Amniotic stem cell (primary cell): ENCODE measurements at places on chromosomes 6 and 20.

GRCh38 chr6:56004426-56004825 lies 129.0 kb upstream of the BMP5 start:
- no peak for DNase-seq

DNA sequence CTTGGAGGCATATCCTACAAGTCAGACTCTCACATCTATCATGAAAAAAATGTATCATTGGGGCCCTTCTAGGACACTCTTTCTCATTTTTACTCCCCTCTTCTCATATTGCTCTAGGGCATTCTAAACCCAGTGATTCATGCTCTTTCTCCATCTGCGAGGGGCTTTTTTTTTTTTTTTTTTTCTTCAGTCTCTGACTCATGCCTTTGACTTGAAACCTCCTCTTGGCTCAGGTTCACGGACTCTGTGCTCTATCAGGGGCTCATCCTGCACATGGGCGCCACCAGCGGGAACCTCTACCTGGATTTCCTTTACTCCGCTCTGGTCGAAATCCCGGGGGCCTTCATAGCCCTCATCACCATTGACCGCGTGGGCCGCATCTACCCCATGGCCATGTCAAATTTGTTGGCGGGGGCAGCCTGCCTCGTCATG lies 17.8 kb downstream of the SLC22A1 start:
- DNase-seq, result peak; percentile 78

GRCh38 chr6:154520280-154520679 lies 9.8 kb upstream of the CNKSR3 start:
- no peak for DNase-seq

DNA sequence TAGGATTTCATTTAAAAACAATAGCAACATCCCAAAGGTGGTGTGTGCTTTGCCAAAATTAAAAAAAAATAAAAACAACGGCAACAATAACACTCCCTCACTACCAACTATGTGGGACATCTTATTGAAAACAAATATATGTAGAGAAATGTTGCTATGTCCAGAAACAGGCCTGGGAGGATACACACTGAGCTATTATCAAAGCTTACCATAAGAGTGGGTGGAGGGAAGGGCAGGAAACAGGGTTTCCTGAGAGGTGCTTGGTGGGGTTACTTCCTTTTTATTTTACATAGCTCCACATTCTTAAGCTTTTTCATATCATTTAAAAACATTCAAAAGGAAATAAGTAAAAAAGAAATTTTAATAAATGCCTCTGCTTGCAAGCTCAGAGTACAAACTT lies 150.0 kb upstream of the RIPOR2 start:
- no peak for DNase-seq

- DNase-seq, result no peak
Measured at GRCh38 chr6:99270826-99271225, 78.6 kb downstream of the FAXC start.

- DNase-seq, result no peak
Measured at GRCh38 chr6:168713839-168714238, 272.9 kb downstream of the SMOC2 start.

GRCh38 chr6:111556004-111556403 lies 49.7 kb downstream of the TRAF3IP2 start:
- no peak for DNase-seq

- DNase-seq, result no peak
Measured at GRCh38 chr6:130202782-130203181, 20.0 kb downstream of the SAMD3 start.

DNA sequence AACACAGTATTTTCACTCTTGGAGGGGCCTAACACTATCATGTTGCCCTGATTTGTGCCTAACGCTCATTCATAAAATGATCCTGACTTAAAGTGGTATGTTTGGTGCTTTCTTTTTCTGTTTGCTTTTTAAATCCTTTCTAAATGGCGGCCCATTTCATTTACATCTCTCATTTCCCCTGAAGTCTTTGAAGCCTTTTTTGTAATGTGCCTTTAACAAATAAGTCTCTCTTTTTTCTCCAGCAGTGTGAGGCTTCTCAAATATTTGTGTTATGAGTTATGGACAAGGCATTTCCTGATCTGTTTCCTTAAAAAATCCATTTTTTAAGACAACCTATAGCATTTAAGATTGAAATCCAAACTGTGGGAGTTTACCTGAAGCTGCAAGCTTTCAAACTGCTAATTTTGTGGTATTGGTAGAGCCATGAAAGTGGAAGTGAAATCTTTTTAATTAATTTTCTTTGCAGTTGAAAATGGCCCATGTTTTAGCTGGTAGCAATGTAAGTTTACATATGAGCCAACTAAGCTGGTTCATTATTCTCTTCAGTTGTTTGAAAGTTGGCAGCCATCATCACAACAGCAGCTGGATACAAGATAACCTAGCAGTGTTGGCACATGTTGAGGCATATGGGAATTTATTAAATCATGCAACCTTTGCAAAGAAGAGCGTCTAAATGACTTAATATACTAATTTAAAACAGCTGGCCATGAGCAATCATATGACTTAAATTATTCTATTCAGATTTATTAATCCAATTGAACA lies 469.7 kb downstream of the CDKAL1 start:
- DNase-seq, result no peak

GRCh38 chr6:135606392-135606791 lies 108.9 kb upstream of the AHI1 start:
- no peak for DNase-seq

GRCh38 chr6:169725125-169726048 lies 1.1 kb upstream of the PHF10 start:
- no peak for DNase-seq

GRCh38 chr20:33753763-33754162 lies 22.0 kb downstream of the ZNF341 start:
- DNase-seq, result no peak

GRCh38 chr6:130575971-130576370 lies 210.2 kb downstream of the TMEM200A start:
- no peak for DNase-seq

DNA sequence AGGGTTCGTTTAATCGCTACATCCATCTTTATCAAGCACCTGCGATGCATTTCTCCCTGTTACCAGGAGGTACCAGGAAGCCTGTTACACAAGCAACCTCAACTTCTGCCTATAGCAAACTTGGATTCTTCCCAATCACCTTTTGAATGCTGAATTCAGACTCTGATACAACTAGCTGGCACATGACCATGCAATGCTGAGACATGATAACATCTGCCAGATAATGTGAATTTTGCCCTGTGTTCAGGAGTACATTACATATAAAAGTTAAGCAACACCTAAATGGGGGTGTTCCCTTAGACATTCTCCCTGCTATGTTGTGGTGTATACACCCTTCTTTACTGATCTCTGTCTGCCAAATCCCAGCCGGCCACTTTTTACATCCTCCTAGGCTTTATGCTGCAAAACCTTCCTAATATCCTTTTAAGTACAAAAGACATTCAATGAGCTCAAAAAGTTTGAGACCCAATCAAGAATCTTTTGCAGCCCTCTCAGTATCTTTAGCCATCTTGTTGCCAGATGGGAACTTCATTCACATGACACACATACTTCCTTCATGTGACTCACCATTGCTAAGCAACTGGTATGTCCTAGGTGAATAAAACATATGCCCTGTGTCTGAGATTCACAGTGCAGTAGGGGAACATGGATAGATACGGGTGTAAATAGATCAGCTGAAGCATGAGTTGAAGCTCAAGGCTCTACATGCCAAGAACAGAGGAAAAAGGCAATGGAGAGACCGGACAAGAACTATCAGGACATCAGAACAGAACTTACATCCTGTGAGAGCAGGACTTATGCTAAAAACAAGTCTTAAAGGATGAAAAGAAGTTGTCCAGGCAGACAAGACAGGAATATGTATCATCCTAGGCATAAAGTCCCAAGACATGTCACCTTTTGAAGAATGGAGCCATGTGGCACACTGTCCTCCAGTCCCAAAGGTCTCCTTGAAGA lies 84.3 kb downstream of the ZHX3 start:
- DNase-seq, result no peak

DNA sequence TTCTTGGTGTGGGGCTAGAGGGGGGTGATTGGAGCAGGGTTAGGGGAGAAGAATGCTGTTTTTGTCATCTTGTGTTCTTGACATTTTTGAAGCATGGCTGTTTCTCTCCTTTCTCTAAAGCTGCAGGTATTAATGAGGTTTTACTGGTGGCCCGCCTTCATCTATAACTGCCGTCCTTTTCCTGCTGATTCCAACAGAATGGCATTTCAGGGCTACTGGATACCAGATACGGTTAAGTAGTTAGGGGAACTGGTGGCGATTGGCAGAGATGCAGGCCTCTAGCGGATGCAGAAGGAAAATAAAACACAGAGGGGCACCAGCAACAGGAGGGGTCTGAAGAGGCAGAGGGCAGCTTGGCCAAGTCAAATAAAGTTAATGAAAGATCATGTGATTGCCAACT lies 89.7 kb upstream of the EEF1E1 start:
- no peak for DNase-seq

- no peak for DNase-seq
Measured at GRCh38 chr6:89977808-89978748, 83.8 kb downstream of the GJA10 start.
